IMR-90 (cell line): ENCODE measurements at places on chromosomes 6 and 20.

- H3K4me3 ChIP-seq: no peak overlapping the region
- peak; percentile 48 for DNase-seq
- no peak overlapping the region for H3K27ac ChIP-seq
- H3K36me3 ChIP-seq: peaks cover 7% of the 10 kb centered on the region; the same call in 1 of the 2 replicates
- no peaks in the 10 kb centered on the region for H3K27me3 ChIP-seq
These were observed 250.1 kb downstream of the ATXN1 start for GRCh38 chr6:16511040-16511660.

DNA sequence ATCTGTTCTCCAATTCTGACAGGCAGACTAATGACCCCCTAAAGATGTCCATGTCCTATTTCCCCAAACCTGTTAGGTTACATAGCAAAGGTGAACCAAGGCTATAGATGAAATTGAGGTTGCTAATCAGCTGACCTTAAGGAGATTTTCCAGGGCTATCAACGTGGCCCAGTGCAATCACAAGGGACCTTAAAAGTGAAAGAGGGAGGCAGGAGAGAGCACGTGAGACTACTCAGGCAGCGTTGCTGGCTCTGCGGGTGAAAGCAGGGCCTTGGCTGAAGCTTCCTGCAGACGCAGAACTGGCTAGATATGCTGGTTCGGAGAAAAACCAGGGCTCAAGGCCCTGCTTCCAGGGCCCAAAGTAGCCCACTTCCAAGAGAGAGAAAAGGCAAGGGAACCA is 78.7 kb downstream of the NCOA7 start:
- no peak overlapping the region for H3K4me3 ChIP-seq
- no peaks in the 10 kb centered on the region for H3K36me3 ChIP-seq
- DNase-seq: no peak
- no peak overlapping the region for H3K27ac ChIP-seq
- H3K4me1 ChIP-seq: peaks cover 6% of the 10 kb centered on the region

- no peaks in the 10 kb centered on the region for H3K4me1 ChIP-seq
- H3K36me3 ChIP-seq: no peaks in the 10 kb centered on the region
- DNase-seq: no peak
- no peak overlapping the region for H3K4me3 ChIP-seq
- H3K27me3 ChIP-seq: no peaks in the 10 kb centered on the region
These were observed 142.7 kb upstream of the GGTLC1 start for GRCh38 chr20:24131281-24131680.

- no peaks in the 10 kb centered on the region; the same call in 1 of the 2 replicates for H3K27me3 ChIP-seq
- H3K27ac ChIP-seq: peak overlapping the region; percentile 21; the same call in 1 of the 2 replicates
- H3K4me3 ChIP-seq: no peak overlapping the region
- H3K4me1 ChIP-seq: peaks cover 21% of the 10 kb centered on the region
These were observed 4.5 kb upstream of the TAF8 start for GRCh38 chr6:42045538-42046460.

DNA sequence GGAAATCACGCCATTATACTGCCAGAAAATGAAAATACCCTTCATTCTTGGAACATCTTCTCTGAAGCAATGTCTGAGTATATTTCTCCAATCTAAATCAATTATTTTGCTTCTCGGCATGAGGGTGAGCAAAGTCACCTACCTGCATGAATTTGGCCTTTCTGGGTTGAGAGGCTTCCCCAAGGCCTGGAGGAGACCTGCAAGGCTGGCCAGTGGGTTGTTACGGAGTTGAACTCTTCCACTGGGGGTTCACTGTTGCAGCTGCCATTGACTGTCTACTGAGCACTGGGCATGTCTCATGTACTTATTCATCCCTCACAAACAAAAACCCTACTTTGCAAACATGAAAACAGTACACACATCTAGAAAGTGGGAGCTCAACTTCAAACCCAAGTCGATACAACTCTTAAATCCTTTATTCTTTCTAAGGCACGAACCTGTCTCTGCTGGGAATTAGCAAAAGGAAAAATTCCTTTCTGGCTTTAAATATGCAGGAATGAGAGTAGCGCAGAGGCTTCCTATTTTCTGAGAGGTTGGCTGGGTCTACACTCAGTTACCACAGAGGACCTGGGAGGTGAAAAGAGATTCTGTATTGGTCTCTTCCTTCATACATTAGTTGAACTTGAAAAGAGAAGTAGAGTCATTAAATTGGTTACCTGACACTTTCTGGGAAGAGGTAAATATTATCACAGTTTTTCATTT is 87.6 kb upstream of the SGK1 start:
- no peak overlapping the region for H3K4me3 ChIP-seq
- peaks cover 2% of the 10 kb centered on the region for H3K4me1 ChIP-seq
- no peaks in the 10 kb centered on the region for H3K27me3 ChIP-seq
- no peak overlapping the region for H3K27ac ChIP-seq

- H3K4me3 ChIP-seq: no peak overlapping the region
- no peak overlapping the region for H3K27ac ChIP-seq
- peaks cover 4% of the 10 kb centered on the region for H3K4me1 ChIP-seq
- peaks cover 31% of the 10 kb centered on the region for H3K27me3 ChIP-seq
These were observed 32.6 kb downstream of the BMP6 start for GRCh38 chr6:7758456-7758855.

DNA sequence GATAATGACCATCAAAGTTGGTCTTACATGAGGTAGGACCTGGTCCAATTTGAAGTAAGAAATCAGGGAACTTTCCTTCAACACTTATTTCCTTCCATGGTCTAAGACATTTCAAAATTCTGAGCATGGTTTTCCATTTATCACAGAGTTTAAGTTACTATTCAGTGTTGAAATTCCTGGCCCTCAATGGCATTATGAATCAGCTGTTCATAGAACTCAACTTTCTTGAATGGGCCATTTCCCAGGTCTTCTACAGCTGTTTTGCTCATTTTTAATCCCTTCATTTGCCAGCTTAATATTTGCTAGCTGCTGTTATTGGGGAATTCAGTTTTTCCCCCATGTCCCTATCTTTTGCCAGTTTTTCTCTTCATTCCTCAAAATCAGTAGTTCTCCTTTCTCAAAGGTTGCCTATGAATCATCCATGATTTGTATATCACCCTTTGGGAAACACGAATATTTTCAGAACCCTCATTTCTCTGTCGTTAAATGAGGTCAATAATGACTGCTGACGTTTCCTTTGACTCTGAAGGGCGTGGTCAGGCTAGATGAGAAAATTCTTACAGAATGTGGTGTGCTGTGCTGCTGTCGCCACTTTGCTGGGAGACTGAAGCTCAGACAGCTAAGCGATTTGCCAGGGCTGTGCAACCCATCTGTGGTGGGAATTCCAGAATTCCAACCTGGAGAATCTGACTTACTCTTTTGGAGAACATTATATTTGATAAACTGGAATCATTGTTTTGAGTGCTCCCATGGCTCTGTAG is 216.5 kb upstream of the FLRT3 start:
- H3K36me3 ChIP-seq: no peaks in the 10 kb centered on the region
- no peak overlapping the region for H3K4me3 ChIP-seq
- no peak overlapping the region for H3K27ac ChIP-seq
- H3K27me3 ChIP-seq: no peaks in the 10 kb centered on the region
- H3K4me1 ChIP-seq: no peaks in the 10 kb centered on the region

DNA sequence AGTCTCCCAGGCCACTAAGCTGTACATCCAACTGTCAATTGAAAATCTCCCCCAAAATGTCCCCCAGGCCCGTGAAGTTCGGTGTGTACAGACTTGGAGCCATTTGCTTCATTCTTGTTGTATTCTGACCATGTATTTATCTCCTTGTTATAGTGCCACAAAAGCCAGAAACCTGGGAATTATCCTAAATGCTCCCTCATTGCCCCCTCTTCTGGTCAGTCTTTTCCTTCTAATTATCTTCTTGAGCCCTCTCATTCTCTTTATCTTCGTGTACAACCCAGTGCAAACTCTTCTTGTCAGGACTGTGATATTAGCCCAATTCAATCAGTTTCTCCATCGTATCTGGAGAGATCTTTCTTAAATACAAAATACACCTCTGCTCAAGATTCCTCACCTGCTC is 64.7 kb downstream of the RFX6 start:
- H3K4me1 ChIP-seq: no peaks in the 10 kb centered on the region
- H3K4me3 ChIP-seq: no peak overlapping the region
- H3K27me3 ChIP-seq: no peaks in the 10 kb centered on the region
- no peak for DNase-seq

- no peak overlapping the region for H3K4me3 ChIP-seq
- no peak overlapping the region for H3K27ac ChIP-seq
- no peak for DNase-seq
- H3K4me1 ChIP-seq: no peaks in the 10 kb centered on the region
- H3K36me3 ChIP-seq: no peaks in the 10 kb centered on the region
- H3K27me3 ChIP-seq: no peaks in the 10 kb centered on the region
These were observed 164.3 kb upstream of the RIN2 start for GRCh38 chr20:19593762-19594161.

DNA sequence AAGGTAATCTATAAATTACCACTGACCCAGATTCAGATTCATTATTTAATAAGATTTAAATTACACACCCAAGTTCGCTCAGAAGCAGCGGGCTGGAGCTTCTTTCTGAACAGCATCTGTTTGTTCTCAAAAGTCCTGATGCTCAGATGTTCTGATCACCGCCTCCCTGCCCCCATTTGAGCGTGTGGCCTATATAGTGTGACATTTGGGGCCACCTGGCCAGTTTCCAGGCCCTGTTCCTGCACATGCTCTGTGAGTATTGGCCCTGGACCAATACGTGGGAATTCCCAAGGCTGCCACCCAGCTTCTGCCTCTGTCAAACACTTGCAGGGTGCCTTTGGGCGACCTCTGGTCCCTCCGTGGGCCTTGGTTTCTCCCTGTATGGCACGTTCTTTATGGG is 228.8 kb downstream of the TFAP2C start:
- DNase-seq: no peak
- H3K36me3 ChIP-seq: no peaks in the 10 kb centered on the region
- H3K27me3 ChIP-seq: peaks cover 4% of the 10 kb centered on the region
- H3K4me1 ChIP-seq: no peaks in the 10 kb centered on the region

DNA sequence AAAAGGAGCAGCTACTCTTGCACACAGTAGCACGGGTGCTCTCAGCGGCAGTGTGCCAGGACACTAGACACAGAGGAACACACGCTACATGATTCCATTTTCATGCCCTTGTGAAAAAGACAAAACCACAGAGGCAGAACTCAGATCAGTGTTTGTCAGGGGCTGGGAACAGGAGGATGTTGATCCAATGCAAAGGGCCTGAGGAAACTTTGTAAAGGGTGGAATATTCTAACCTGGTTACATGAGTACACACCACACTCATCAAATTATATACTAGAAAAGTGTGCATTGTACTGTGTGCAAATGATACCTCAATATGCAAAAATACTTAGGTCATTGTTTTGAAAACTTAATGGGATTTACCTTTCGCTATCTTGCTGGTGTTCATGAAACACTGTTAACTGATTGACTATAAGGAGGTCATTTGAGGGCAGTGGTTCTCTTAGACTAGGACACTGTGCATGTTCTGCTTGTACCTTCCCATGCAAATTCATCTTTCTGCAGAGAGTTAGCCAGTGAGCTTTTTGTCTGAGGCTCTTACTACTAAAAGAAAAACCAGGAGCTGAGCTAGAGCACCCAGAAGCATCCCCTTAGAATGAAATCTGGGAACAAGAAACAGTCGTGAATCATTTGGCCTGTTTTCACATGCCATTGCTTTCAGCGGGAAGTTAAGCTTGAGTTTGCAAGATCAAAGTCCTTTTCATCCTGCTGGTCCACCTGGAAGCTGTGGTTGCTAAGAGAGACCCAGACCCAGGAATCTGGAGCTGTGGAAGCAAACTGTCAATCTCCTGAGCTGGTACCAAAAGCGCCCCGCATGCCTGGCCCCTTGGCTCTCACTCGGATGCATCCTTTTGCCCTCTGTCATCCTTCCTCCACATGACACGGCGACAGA is 204.8 kb downstream of the TTLL2 start:
- no peaks in the 10 kb centered on the region for H3K36me3 ChIP-seq
- H3K27me3 ChIP-seq: no peaks in the 10 kb centered on the region
- DNase-seq: no peak
- H3K4me3 ChIP-seq: no peak overlapping the region

- no peaks in the 10 kb centered on the region for H3K27me3 ChIP-seq
- H3K4me3 ChIP-seq: no peak overlapping the region
- no peak overlapping the region for H3K27ac ChIP-seq
- H3K36me3 ChIP-seq: no peaks in the 10 kb centered on the region
- H3K4me1 ChIP-seq: no peaks in the 10 kb centered on the region
These were observed 320.9 kb upstream of the SASH1 start for GRCh38 chr6:148021699-148022098.

- no peaks in the 10 kb centered on the region for H3K4me1 ChIP-seq
- H3K36me3 ChIP-seq: no peaks in the 10 kb centered on the region
- no peaks in the 10 kb centered on the region; the same call in 1 of the 2 replicates for H3K27me3 ChIP-seq
- no peak overlapping the region for H3K4me3 ChIP-seq
- no peak overlapping the region for H3K27ac ChIP-seq
These were observed 360.2 kb downstream of the PREX1 start for GRCh38 chr20:48467622-48468021.
